ENCODE measurements at places on chromosomes 3 and 15.

GRCh38 chr3:112653209-112653871, 12.4 kb upstream of the CCDC80 start:
- no peak for DNase-seq

DNA sequence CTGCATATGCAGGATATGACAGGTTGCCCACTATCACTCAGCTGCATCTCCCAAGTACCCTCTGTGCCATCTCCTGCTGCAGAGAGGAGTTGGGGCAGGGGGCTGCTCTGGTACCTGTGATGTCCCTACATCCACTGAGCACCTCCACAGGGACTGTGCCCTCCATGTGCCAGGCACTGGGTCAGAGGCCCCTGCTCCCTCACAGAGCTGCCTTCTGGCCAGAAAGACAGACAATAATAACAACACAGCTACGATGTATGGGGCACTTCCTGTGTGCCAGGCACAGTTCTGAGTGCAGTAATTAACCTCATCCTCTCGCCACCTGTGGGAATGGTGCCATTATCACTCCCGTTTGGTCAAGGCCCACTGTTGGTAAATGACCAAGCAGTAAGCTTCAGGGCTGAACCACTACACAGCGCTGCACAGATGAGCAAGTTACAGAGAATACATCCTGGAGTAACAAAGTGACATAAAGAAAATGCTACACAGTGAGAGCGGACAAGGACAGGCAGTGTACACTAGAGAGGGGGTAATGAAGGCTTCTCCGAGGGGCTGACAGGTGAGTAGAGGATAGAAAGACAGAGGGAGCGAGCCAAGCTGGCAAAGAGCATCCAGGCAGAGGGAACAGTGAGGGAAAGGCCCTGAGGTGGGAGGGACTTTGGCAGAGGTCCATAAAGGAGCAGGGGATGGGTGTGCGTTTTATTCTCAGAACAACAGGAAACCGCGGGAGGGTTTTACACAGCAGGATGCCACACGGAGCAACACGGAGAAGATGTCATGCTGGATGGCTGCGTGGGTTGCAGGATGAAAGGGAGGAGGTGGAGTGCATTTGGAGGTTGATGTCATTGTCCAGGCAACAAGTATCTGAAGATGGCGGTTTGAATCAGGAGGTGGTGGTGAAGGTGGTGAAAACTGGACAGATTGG, 13.6 kb downstream of the WNT7A start:
- DNase-seq, result peak; percentile 47

- no peak for DNase-seq
Measured at GRCh38 chr3:190172751-190173150, 52.1 kb upstream of the P3H2 start.

GRCh38 chr3:40079847-40080240, 229.7 kb upstream of the EIF1B start:
- no peak for DNase-seq

GRCh38 chr15:51830276-51830806, 888 bp downstream of the TMOD3 start:
- no peak for DNase-seq

GRCh38 chr3:46859001-46859710, 4.1 kb downstream of the MYL3 start:
- no peak for DNase-seq

DNA sequence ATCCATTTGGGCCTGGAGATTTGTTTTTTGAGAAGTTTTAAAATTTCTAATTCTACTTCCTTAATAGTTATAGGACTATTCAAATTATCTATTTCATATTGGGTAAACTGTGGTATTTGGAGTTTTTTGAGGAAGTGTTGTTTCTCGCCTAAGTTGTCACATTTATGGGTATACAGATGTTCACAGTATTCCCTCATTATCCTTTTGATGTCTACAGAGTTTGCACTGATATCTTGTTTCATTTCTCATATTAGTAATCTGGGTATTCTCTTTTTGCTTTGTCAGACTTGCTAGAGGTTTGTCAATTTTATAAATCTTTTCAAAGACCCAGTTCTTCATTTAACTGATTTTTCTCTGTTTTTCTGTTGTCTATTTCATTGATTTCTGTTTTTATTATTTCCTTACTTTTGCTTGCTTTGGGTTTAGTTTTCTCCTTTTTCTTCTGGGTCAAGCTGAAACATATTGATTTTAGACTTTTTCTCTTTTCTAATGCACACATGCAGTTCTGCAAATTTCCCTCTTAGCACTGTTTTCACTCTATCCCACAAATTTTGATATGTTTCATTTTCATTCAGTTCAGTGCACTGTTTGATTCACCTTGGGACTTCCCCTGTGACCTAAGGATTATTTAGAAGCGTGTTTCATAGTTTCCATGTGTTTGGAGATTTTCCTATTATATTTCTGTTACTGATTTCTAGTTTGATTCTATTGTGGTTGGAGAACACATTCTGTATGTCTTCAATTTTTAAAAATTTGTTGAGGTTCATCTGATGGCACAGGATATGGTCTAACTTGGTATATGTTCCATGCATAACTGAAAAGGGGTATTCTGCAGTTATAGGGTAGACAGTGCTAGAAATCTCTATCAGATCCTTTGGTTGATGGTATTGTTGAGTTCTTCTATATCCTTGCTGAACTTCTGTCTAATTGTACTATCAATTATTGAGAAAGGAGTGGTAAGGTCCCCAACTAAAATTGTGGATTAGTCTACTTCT, 79.6 kb downstream of the SUMF1 start:
- no peak for DNase-seq

Data from stimulated activated CD4-positive, alpha-beta T cell treated with anti-CD3 and anti-CD28 coated beads, Interleukin-12 subunit alpha, Interleukin-12 subunit beta, amount 100 ng/mL, for 48 hours (primary cell).